ENCODE measurements at places on chromosomes 5 and 9. TPM values are rescaled to one million over a fixed set of nuclear protein-coding genes. Genes with fewer than 3 reads are reported as not detected.

Gene RASGRF2
- total RNA-seq = 3.5 TPM

Gene MARCHF11
- 0.35 TPM for total RNA-seq

Gene DOCK2
- total RNA-seq = 19.7 TPM

Gene RAB3C
- 0.58 TPM for total RNA-seq

Gene FOXD4
- 0.47 TPM for total RNA-seq

Gene SPAG8
- total RNA-seq = 2.6 TPM

Gene EPB41L4B
- total RNA-seq = 10.5 TPM

Gene CDKN2A
- total RNA-seq = 0.12 TPM

Gene SLC6A7
- 0.06 TPM for total RNA-seq

Gene TMEM174
- total RNA-seq = 6.8 TPM

Gene ZNF354C
- 13.1 TPM for total RNA-seq

Gene SPOCK1
- total RNA-seq = 9.9 TPM

Gene RABL6
- total RNA-seq = 44.3 TPM

Gene SHLD3
- 3.6 TPM for total RNA-seq

Gene SLC27A6
- 0.93 TPM for total RNA-seq

Gene GABRA1
- 0.29 TPM for total RNA-seq

Gene KLF4
- 17.3 TPM for total RNA-seq

Gene ZFAND5
- total RNA-seq = 193 TPM

Gene PCDHGA2
- total RNA-seq = 10.2 TPM

Gene GPR150
- total RNA-seq = not detected

Gene RXRA
- 34.7 TPM for total RNA-seq

Gene PRLR
- 27.6 TPM for total RNA-seq

Gene INSL6
- not detected for total RNA-seq

Gene AJM1
- 1.5 TPM for total RNA-seq

Gene MLLT3
- 24.8 TPM for total RNA-seq

Gene DNAJC18
- 11.2 TPM for total RNA-seq

Gene STK10
- 30.2 TPM for total RNA-seq

Gene PRDM9
- total RNA-seq = not detected

Gene PCDHGA4
- total RNA-seq = 6.4 TPM

Gene CKMT2
- total RNA-seq = 62.2 TPM

Gene CCDC192
- not detected for total RNA-seq

Gene NMUR2
- 0.12 TPM for total RNA-seq

Gene EIF4E1B
- not detected for total RNA-seq

Gene RNF224
- 0.70 TPM for total RNA-seq

Gene OR1J2
- total RNA-seq = not detected

Gene SHISAL2B
- not detected for total RNA-seq

Gene PLAC8L1
- total RNA-seq = not detected

Gene PDZD2
- total RNA-seq = 25.3 TPM

Gene PCDHB8
- total RNA-seq = 2.6 TPM

Gene HTR4
- total RNA-seq = 0.35 TPM

Gene ODF2
- 25.3 TPM for total RNA-seq

Gene OBP2B
- not detected for total RNA-seq

Gene FOXD4L5
- total RNA-seq = 0.06 TPM

Gene KIF12
- total RNA-seq = 101 TPM

Gene SEMA6A
- total RNA-seq = 56.8 TPM

Gene RASEF
- total RNA-seq = 6.1 TPM

Gene SEPTIN8
- total RNA-seq = 59.6 TPM

Gene ZDHHC21
- 21.7 TPM for total RNA-seq

Gene RLN2
- 1.3 TPM for total RNA-seq

Gene CER1
- total RNA-seq = 1.1 TPM

Gene TMEFF1
- 9.9 TPM for total RNA-seq

Gene FOXD1
- total RNA-seq = 13.9 TPM
